ENCODE measurements at places on chromosomes 7 and 10.

- H3K4me3 ChIP-seq, result no peak overlapping the region
- H3K27me3 ChIP-seq, result no peaks in the 10 kb centered on the region
- no peak overlapping the region for H3K27ac ChIP-seq
- peak; percentile 5 for DNase-seq
Observed at GRCh38 chr10:71978476-71978875, 14.3 kb downstream of the CHST3 start.

DNA sequence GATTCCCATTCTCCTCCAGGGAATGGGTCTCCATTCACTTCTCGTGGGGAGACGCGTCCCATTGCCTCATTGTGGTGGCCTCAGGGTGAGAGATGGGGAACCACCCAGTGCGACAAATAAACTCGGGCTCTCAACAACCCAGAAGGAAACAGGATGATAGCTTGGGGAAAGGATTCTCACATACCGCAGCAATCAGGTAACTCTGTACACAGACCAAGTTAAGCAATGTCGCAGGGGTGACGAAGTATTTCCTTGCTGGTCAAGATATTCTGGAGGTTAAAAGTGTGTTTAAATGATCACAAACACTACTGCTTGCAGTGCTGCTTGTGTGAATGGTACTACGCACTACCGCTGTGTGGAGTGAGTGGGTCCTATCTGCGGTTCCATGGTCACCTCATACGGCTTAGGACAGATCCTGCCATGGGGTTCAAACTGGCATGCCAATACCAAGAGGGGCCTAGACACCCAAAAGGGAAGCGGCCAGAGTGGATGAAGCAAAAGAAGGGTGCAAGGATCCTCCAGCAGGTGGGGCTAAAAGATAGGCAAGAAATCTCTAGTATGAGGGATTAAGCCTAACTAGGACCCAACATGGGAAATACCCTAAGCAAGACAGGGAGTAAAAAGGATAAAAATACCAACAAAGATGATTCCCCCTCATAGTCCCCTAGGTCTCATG lies 143.8 kb upstream of the TMEM106B start:
- H3K36me3 ChIP-seq, result no peaks in the 10 kb centered on the region
- H3K27ac ChIP-seq, result no peak overlapping the region
- H3K4me1 ChIP-seq, result no peaks in the 10 kb centered on the region

GRCh38 chr10:72552857-72553256 lies 73.0 kb downstream of the MICU1 start:
- H3K36me3 ChIP-seq, result peaks cover 15% of the 10 kb centered on the region
- H3K4me3 ChIP-seq, result no peak overlapping the region
- H3K27me3 ChIP-seq, result no peaks in the 10 kb centered on the region
- no peaks in the 10 kb centered on the region for H3K4me1 ChIP-seq
- no peak for DNase-seq

GRCh38 chr10:69866688-69867461 lies 65.2 kb downstream of the COL13A1 start:
- H3K27me3 ChIP-seq, result peaks cover 2% of the 10 kb centered on the region
- DNase-seq, result no peak
- H3K4me3 ChIP-seq, result no peak overlapping the region
- H3K27ac ChIP-seq, result no peak overlapping the region
- H3K36me3 ChIP-seq, result no peaks in the 10 kb centered on the region
- H3K4me1 ChIP-seq, result no peaks in the 10 kb centered on the region

GRCh38 chr7:66957595-66958290 lies 36.7 kb downstream of the TMEM248 start:
- no peak overlapping the region for H3K27ac ChIP-seq
- H3K36me3 ChIP-seq, result peaks cover 2% of the 10 kb centered on the region
- no peak overlapping the region for H3K4me3 ChIP-seq
- no peak for DNase-seq

DNA sequence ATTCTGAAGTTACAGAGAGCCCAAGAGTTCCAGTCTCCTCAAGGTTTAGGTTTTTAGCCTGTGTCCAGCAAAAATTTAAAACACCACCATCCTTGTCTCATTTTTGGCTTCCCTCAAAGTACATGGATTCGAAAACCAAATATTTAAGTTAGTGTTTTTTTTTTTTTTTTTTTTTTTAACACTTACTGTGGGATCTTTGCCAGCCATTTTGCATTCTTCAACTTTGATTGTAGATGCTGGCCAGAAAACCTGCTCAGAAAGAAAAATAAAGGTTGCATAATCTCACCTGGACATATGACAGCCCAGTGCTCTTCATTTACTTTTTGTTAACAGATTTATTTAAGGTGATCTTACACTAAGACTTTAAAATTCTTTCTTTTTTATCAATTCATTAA lies 91.6 kb downstream of the SEMA3C start:
- no peak overlapping the region for H3K4me3 ChIP-seq
- no peaks in the 10 kb centered on the region for H3K36me3 ChIP-seq
- H3K4me1 ChIP-seq, result no peaks in the 10 kb centered on the region
- no peak for DNase-seq
- H3K27me3 ChIP-seq, result no peaks in the 10 kb centered on the region

DNA sequence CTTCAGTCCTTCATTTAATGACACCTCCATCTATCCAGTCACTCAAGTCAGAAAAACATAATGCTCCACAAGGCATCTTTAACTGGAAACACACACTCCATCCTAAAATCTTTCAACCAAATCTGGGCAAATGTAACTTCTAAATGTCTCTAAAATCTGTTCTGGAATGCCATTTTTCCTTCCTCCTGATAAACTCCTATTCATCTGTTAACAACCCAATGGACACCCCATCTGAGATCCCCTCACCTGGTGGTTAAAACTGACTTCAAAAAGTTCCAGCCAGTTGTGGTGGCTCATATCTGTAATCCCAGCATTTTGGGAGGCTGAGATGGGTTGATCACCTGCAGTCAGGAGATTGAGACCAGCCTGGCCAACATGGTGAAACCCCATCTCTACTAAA lies 78.7 kb downstream of the ARHGAP21 start:
- H3K27me3 ChIP-seq, result no peaks in the 10 kb centered on the region
- no peaks in the 10 kb centered on the region for H3K36me3 ChIP-seq
- peaks cover 3% of the 10 kb centered on the region for H3K4me1 ChIP-seq
- DNase-seq, result no peak

DNA sequence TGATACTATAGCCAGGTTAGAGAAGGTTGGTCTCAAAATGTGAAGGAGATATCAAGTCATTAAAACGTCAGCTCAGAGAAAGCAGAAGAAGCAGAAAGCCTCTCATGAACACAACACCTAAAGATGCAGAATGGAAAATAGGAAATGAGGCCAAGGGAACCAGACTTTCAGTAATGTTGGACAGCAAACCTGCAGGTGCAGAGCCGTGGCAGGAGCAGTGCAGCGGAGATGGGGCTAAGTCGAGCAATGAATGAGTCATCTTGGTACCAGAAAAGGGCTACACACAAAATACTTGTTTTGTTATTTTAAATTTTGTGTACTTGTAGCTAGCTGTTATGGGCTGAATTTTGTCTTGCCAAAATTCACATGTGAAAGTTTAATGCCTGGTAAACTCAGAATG lies 479.6 kb upstream of the POM121L12 start:
- no peaks in the 10 kb centered on the region for H3K36me3 ChIP-seq
- no peak overlapping the region for H3K27ac ChIP-seq
- no peak for DNase-seq
- no peaks in the 10 kb centered on the region for H3K27me3 ChIP-seq
- H3K4me3 ChIP-seq, result no peak overlapping the region

GRCh38 chr10:113213035-113213434 lies 263.0 kb downstream of the TCF7L2 start:
- DNase-seq, result no peak
- H3K4me1 ChIP-seq, result no peaks in the 10 kb centered on the region
- H3K27ac ChIP-seq, result no peak overlapping the region
- H3K4me3 ChIP-seq, result no peak overlapping the region
- H3K27me3 ChIP-seq, result no peaks in the 10 kb centered on the region

DNA sequence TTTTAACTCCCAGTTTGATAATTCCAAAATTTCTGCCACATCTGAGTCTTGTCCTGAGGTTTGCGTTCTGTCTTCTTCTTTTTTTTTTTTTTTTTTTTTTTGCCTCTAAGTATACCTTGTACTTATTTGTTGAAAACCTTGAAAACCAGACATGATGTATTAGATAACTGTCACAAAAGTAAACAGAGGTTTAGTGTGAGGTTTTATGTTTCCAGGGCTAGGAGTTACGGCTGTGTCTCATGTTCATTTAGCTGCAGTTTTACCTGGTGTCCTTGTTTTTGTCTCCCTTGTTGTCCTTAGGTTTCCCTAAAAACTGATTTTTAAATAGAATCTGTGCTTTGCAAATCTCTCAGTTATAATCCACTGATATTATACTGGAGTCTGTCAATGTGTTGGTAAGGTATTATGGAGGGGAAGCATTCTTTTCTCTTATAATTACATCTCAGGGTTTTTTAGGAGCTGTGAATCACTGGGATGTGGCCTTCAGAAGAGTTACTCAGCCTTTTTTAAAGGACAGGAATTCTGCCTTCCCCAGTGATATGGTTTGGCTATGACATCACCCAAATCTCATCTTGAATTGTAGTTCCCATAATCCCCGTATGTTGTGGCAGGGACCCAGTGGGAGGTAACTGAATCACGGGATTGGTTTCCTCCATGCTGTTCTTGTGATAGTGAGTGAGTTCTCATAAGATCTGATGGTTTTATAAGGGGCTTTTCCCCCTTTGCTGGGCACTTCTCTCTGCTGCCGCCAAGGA lies 95.0 kb downstream of the CDCA7L start:
- H3K4me1 ChIP-seq, result no peaks in the 10 kb centered on the region
- no peaks in the 10 kb centered on the region for H3K36me3 ChIP-seq
- H3K4me3 ChIP-seq, result no peak overlapping the region
- H3K27me3 ChIP-seq, result no peaks in the 10 kb centered on the region
- H3K27ac ChIP-seq, result no peak overlapping the region

GRCh38 chr10:62727934-62728333 lies 76.6 kb upstream of the ADO start:
- H3K36me3 ChIP-seq, result no peaks in the 10 kb centered on the region
- H3K27me3 ChIP-seq, result no peaks in the 10 kb centered on the region
- no peak overlapping the region for H3K27ac ChIP-seq
- DNase-seq, result no peak

GRCh38 chr7:79619216-79619615 lies 165.7 kb upstream of the MAGI2 start:
- no peaks in the 10 kb centered on the region for H3K36me3 ChIP-seq
- no peak overlapping the region for H3K4me3 ChIP-seq
- no peaks in the 10 kb centered on the region for H3K4me1 ChIP-seq
- DNase-seq, result no peak
- H3K27ac ChIP-seq, result no peak overlapping the region

- no peaks in the 10 kb centered on the region for H3K27me3 ChIP-seq
- H3K4me1 ChIP-seq, result peaks cover 8% of the 10 kb centered on the region
- no peak overlapping the region for H3K27ac ChIP-seq
- no peak for DNase-seq
- peak overlapping the region; percentile 76 for H3K4me3 ChIP-seq
Observed at GRCh38 chr10:95229724-95230627, 35.9 kb downstream of the ACSM6 start.

DNA sequence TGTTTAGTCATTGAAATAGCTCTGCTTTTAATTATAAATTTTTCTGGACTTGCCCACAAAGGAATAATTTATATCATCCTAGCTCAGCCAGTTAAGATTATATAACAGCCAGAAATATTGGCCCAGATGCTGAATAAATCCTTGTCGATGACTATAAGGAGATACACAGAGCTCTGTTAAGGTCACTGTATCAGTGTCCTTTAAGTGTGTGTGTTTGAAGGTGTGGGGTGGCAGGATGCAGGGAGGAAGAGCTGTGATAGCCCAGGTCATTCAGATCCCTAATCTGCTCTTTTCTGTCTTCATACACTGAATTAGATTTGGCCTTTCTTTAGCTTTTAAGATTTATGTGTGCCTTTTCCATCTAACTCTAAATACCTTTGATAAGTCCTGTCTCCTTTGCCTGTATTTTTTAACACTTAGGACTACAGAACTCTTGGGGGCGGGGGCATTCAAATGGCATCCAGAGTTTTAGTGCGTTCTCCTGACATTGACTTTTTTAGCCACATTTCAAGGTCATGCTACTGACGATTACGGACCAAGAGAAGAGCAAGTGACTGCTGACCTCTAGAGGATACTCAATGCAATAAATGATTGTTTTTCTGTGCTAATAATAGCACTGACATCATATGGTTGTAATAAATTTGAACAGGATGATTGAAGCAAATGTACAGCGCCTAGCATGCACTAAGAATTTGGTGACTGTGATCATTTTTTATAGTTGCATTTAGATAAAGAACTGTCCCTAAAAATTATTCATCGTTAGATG lies 172.3 kb downstream of the CACNB2 start:
- no peaks in the 10 kb centered on the region for H3K27me3 ChIP-seq
- no peaks in the 10 kb centered on the region for H3K4me1 ChIP-seq
- no peaks in the 10 kb centered on the region for H3K36me3 ChIP-seq
- DNase-seq, result peak; percentile 19

DNA sequence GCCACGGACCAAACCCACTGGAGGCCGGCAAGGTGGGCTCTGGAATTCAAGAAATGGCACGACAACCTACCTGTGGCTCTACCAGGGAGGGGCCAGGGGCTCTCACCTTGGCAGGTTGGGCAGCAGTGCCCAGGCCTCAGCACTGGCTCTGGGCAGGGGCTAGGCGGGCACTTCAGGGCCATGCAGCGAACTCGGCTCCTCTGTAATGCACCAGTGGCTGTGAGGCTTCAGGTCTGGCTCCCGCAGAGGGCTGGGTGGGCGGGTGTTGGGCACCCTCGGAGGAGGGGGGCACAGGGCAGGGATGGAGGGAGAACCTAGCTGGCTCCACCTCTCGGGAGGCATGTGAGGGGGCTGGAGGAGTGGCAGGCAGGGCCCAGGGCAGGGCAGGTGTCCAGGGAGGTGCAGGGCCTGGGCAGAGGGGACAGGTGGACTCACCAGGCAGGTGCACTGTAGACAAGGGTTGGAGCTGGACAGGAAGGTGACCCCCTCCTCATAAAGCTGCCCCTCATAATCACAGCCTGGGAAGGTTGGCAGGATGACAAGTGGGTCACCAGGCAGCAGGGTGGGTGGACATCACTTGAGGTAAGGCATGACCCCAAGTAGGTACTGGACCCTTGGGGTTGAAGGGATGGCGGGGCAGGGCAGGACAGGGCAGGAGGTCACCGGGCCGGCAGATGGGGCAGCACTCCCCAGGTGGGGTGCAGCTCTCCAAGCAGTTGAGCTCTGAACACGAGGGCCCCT lies 6.7 kb downstream of the KCP start:
- H3K36me3 ChIP-seq, result no peaks in the 10 kb centered on the region
- no peaks in the 10 kb centered on the region for H3K27me3 ChIP-seq
- no peak overlapping the region for H3K27ac ChIP-seq
- no peaks in the 10 kb centered on the region for H3K4me1 ChIP-seq
- no peak for DNase-seq

All from common myeloid progenitor, CD34-positive (primary cell).